ENCODE measurements at places on chromosomes 2 and 18.

GRCh38 chr2:65231892-65232477 is 4.4 kb downstream of the ACTR2 start:
- peak overlapping the region; percentile 51 for H3K4me3 ChIP-seq
- peaks cover 36% of the 10 kb centered on the region for H3K36me3 ChIP-seq
- H3K27me3 ChIP-seq, result peaks cover 2% of the 10 kb centered on the region
- no peak for DNase-seq
- H3K4me1 ChIP-seq, result peaks cover 46% of the 10 kb centered on the region
- peak overlapping the region; percentile 77 for H3K27ac ChIP-seq

DNA sequence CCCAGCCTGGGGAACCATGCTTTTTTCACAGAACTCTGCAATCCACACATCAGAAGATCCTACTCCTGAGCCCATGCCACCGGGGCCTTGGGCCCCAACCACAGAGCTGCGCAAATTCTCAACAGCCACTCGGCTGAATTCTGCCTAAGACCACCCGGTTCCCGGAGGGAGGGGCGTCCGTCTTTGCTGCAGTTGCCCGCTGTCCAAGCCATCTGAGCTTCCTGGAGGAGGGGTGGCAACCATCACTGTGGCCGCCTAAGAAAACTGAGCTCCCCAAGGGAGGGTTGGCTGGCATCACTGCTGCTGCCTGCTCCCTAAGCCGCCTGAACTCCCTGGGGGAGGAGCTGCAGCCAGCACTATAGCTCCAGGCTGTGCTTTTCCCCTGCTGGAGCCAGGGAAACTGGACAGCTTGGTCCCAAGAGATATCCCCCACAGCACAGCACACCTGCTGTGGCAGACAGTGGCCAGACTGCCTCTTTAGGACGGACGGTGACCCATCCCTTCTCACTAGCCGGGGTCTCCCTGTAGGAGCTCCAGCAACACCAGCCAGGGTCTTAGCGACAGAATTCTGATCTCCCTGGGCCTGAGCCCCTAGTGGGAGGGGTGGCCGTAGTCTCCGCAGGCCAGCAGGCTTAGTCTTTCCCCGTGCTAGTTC is 1411.6 kb upstream of the CDH2 start:
- no peaks in the 10 kb centered on the region for H3K27me3 ChIP-seq
- DNase-seq, result no peak
- no peak overlapping the region for H3K4me3 ChIP-seq
- H3K4me1 ChIP-seq, result no peaks in the 10 kb centered on the region
- no peaks in the 10 kb centered on the region for H3K36me3 ChIP-seq

DNA sequence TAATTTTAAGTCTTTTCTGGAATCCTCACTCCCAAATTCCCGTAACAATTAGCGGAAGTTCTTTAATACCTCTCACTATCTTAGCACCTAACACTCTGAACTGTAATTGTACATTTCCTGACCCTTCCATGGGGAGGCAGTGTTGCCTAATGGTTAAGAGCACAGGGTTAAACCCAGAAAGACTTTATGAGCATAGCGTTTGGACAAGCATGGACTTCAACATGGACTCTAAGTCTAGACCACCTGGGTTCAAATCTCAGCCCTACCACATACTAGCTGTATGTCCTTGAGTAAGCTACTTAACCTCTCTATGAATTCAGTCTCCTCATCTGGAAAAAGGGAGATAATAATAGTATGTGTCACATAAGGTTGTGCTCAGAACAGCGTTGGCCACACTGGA is 13.0 kb downstream of the ANTXR1 start:
- H3K36me3 ChIP-seq, result peaks cover 17% of the 10 kb centered on the region
- H3K27me3 ChIP-seq, result no peaks in the 10 kb centered on the region
- H3K4me1 ChIP-seq, result peaks cover 36% of the 10 kb centered on the region
- H3K27ac ChIP-seq, result no peak overlapping the region
- peak; percentile 28 for DNase-seq

- H3K36me3 ChIP-seq, result peaks cover 6% of the 10 kb centered on the region
- H3K27me3 ChIP-seq, result no peaks in the 10 kb centered on the region
- H3K4me1 ChIP-seq, result peaks cover 64% of the 10 kb centered on the region
- peak overlapping the region; percentile 98 for H3K4me3 ChIP-seq
- DNase-seq, result no peak
- peak overlapping the region; percentile 68 for H3K27ac ChIP-seq
Measured at GRCh38 chr2:69012310-69013141, 453 bp upstream of the ANTXR1 start.

DNA sequence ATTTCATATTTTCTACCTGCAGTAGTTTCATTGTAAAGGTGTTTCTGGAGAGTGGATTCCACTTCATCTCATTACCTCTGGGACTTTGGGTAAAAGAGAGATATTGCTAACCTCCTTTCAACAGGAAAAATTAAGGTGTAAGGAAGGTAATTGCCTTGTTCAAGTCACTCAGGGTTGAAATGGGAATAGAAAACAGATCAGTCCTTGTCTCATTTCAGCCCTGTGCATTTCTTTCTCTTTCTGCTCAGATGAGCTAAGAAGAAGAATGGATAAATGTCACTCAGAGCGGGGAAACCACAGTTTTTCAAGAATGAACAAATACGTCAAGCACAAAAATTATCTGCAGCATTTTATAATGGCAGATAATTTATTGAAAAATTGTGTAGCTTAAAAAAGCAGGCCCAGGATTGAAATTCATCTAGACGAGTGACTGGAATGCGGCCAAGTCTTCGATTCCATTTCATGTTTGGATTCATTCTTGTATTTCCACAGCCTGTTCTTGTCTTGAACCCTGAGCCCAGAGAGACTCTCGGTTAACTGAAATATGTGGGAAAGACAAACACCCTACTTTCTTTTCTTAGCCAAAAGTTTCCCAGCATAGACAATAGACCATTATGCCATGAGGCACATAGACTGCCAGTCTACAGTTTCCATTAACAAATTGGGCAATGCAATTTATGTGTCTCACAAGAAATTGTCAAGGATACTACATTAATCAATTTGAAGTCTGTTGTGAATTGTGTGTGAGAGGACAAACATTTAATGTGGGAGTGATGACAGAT is 107.9 kb downstream of the POLE4 start:
- H3K4me3 ChIP-seq, result no peak overlapping the region
- H3K36me3 ChIP-seq, result no peaks in the 10 kb centered on the region
- H3K27me3 ChIP-seq, result no peaks in the 10 kb centered on the region
- H3K27ac ChIP-seq, result no peak overlapping the region

DNA sequence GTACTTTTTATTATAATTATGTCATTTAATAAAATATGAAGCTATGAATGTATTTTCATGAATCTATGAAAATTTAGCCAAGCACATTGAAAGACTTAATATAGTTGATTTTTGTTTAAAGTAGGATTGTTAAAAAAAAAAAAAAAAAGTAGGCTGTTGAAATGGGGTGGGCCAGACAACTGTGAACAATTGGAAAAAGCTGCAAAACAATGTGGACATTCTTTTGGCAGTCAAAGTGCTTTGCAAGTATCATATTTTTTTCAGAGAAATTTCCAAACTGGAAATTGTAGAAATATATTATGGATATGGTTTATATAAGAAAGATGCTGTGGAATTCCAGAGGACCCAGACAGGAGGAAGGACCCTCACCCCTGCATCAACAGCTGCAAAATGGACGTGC is 82.1 kb downstream of the ETAA1 start:
- no peaks in the 10 kb centered on the region for H3K27me3 ChIP-seq
- H3K4me3 ChIP-seq, result no peak overlapping the region
- no peak for DNase-seq
- H3K4me1 ChIP-seq, result peaks cover 26% of the 10 kb centered on the region

DNA sequence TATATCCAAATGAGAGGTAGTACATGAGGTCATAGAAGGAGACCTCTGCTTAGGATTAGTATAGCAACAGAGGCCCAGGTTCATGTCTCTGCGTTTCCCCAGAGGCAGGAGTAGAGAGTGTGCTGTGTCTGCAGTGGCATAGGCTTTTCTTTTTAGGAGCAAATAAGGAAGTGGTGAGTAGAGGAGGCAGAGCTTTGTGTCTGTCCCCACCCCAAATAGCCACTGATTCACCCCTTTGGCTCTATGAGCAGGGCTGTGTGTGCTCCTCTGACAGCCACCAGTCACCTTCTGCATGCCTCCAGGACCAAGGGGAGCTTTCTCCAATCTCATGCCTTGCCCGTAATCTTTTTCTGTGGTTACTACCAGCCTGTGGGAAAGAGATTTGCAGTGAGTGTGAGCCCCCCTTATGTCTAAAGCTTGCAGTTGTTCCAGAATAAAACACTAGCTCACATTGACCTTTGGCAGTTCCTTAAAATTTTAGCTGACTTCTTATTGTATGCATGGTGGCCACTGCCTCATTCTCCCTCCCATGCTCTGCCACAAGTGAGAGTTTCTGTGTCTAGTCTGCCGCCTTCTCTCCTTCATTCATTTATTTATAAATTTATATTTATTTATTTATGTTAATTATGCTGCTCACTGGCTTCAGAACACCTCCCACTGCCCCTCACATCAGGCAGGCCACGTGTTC is 23.5 kb upstream of the ELAC1 start:
- H3K4me3 ChIP-seq, result no peak overlapping the region
- peaks cover 16% of the 10 kb centered on the region for H3K36me3 ChIP-seq
- peaks cover 24% of the 10 kb centered on the region for H3K4me1 ChIP-seq
- H3K27ac ChIP-seq, result peak overlapping the region; percentile 30
- no peaks in the 10 kb centered on the region for H3K27me3 ChIP-seq
- no peak for DNase-seq

GRCh38 chr18:21164548-21165095 is 53.0 kb upstream of the ROCK1 start:
- H3K36me3 ChIP-seq, result no peaks in the 10 kb centered on the region
- H3K27me3 ChIP-seq, result no peaks in the 10 kb centered on the region
- peak overlapping the region; percentile 86 for H3K27ac ChIP-seq
- peak overlapping the region; percentile 63 for H3K4me3 ChIP-seq
- peaks cover 32% of the 10 kb centered on the region for H3K4me1 ChIP-seq
- no peak for DNase-seq

- peak overlapping the region; percentile 95 for H3K4me3 ChIP-seq
- H3K4me1 ChIP-seq, result peaks cover 56% of the 10 kb centered on the region
- no peak for DNase-seq
- H3K27ac ChIP-seq, result peak overlapping the region; percentile 96
- no peaks in the 10 kb centered on the region for H3K27me3 ChIP-seq
Measured at GRCh38 chr2:151261977-151262291, 271 bp upstream of the RBM43 start.

GRCh38 chr2:114119862-114120261 is 230.0 kb downstream of the ACTR3 start:
- peak; percentile 37 for DNase-seq
- H3K27ac ChIP-seq, result no peak overlapping the region
- H3K4me3 ChIP-seq, result no peak overlapping the region
- no peaks in the 10 kb centered on the region for H3K36me3 ChIP-seq

GRCh38 chr2:42796427-42797248 is 4.3 kb upstream of the HAAO start:
- no peak overlapping the region for H3K4me3 ChIP-seq
- H3K4me1 ChIP-seq, result peaks cover 44% of the 10 kb centered on the region
- no peaks in the 10 kb centered on the region for H3K36me3 ChIP-seq
- no peak for DNase-seq

DNA sequence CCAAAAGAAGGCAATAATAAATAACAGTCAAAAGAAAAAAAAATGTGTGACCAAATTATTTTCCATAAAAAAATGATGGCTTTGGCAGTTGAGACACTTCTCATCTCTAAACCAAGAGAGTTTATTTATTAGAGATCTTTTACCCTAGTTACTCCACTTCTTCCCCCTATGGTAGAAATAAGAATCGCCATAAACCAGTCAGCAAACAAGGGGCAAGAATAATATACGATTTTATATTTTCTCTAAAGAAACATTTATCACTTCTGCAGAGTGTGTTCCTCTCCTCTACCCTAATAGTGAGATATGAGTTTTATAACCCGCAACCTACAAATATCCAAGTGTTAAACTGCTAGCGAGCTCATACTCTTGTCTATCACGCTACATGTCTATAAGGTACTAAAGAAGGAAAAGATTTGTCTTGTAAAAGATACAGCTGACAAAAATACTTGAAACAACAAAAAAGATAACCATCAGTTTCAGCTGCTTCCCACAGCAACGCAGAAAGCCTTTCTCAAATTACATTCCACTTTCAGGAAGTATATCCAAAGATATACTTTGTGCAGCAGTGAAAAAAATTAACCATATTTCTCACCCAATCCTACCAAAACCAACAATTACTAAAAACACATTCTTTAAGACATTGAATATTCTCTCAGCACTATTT is 2.3 kb downstream of the RNF103 start:
- H3K27ac ChIP-seq, result peak overlapping the region; percentile 28
- DNase-seq, result peak; percentile 26
- H3K4me1 ChIP-seq, result peaks cover 23% of the 10 kb centered on the region
- no peaks in the 10 kb centered on the region for H3K36me3 ChIP-seq
- H3K4me3 ChIP-seq, result peak overlapping the region; percentile 97

DNA sequence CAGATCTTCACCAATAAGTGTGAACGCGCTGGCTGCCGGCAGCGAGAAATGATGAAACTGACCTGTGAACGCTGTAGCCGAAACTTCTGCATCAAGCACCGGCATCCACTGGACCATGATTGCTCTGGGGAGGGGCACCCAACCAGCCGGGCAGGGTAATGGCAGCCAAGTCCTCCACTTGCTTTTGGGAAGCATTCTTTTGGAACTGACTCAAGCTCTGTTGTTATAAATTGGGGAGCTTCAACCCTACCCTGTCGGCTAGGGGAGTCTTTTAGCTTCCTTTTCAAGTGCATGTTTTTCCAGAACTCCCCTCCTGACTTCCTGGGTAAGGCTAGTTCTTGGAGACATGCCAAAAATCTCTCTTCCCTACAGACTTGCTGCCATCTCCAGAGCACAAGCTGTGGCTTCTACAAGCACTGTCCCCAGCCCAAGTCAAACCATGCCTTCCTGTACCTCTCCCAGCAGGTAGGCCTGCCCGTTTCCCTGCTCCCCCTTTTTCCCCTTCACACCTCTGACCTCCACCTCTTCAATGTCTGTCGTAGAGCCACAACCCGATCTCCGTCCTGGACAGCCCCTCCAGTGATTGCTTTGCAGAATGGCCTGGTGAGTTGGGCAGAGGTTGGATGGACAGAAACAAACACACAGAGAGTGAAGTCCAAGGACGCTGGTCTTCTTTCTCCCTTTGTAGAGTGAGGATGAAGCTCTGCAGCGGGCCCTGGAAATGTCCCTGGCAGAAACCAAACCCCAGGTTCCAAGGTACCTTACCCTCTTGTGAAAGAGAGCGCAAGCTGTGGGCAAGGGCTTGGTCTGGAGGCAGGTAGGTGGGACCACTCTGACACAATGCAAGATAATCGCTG is 1.5 kb downstream of the ZFAND2B start:
- H3K36me3 ChIP-seq, result peaks cover 22% of the 10 kb centered on the region
- H3K27me3 ChIP-seq, result peaks cover 6% of the 10 kb centered on the region
- H3K4me3 ChIP-seq, result peak overlapping the region; percentile 94
- H3K4me1 ChIP-seq, result peaks cover 27% of the 10 kb centered on the region

Measured in HFFc6 (cell line).